ENCODE measurements at places on chromosomes 3 and 15. TPM values are rescaled to one million over a fixed set of nuclear protein-coding genes. Genes with fewer than 3 reads are reported as not detected.

GRCh38 chr3:23698652-23699313 is 107.0 kb upstream of the UBE2E1 start:
- no peaks in the 10 kb centered on the region for H3K36me3 ChIP-seq
- no peak for DNase-seq
- no peaks in the 10 kb centered on the region for H3K27me3 ChIP-seq
- no peak overlapping the region for H3K4me3 ChIP-seq

GRCh38 chr3:15667484-15667883 is 65.9 kb downstream of the BTD start:
- no peaks in the 10 kb centered on the region for H3K27me3 ChIP-seq
- no peaks in the 10 kb centered on the region for H3K4me1 ChIP-seq
- no peaks in the 10 kb centered on the region for H3K36me3 ChIP-seq
- no peak overlapping the region for H3K4me3 ChIP-seq
- DNase-seq = no peak
- H3K27ac ChIP-seq = no peak overlapping the region

Gene C3orf33
- 7.3 TPM for total RNA-seq

DNA sequence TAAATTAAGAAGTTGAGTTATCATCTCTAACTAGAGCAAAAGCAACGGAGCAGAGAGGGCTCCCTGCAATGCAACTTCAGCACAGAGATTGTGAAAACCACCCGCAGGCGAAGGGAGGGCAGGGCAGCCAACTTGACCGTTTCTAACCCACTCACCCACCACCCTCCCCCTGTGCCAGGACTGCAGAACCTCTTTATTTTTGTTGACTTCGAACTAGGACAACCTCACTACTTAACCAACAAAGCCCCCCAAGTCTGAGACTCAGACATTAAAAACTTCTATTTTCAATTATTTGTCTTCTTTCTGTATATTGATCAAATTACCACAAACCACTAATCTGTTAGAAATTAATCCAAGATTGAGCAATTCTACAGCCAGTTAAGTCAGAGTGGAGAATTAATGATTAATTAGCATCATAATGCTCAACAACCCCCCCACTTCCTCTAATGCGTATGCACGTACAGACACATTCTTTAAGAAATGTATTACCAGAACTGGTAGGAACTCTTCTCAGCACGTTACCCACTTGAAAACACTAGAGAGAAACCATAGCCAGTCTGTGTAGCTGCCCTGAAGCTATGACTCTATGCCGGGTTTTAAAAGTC is 2.0 kb downstream of the MGLL start:
- no peak for DNase-seq
- H3K27ac ChIP-seq = peak overlapping the region; percentile 96
- no peaks in the 10 kb centered on the region for H3K36me3 ChIP-seq

DNA sequence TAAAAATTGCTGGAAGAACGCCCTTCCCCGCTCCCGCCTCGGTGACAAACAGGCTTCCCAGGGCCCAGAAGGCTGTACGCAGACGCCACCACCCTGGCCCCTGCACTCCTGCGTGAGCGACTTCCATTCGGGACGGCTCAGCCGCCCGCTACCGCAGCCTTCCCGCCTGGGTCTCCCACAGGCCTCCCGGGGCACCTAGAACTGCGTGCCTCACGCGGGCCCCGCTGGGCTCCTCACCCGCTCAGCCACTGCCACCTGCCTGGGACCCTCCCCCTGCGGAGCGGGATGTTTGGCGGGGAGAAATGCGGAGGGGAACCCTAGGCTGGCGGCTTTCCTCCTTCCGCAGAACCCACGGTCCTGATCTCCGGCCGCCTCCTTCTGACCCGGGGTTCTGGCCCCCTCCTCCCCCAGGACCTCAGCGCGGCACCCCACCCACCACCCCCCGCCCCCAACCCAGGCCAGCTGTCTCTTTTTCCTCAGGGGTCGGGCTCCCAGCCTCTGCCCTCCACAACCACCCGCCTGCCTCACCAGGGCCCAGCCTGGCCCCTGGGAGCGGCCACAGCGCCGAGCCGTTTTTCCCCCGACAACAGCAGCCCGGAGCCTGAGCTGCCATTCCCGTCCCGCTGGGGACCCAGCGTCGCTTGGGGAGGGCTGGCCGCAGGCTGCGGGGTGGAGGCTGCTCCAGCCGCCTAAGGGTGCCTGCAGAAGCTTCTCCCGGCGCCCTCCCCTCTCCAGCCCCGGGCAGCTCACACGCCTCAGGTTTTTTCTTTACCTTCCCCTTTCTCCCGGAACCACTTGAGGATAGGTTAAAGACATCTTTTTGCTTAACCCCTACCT is 27.6 kb upstream of the RAB7A start:
- H3K36me3 ChIP-seq = no peaks in the 10 kb centered on the region
- peak; percentile 58 for DNase-seq
- no peaks in the 10 kb centered on the region for H3K27me3 ChIP-seq
- peak overlapping the region; percentile 70 for H3K4me3 ChIP-seq
